Activated naive CD8-positive, alpha-beta T cell treated with anti-CD3 and anti-CD28 coated beads for 36 hours (primary cell): ENCODE measurements at places on chromosomes 2 and 18. TPM values are rescaled to one million over a fixed set of nuclear protein-coding genes. Genes with fewer than 3 reads are reported as not detected.

Gene ZSCAN30
- 11.9 TPM for total RNA-seq

Gene CFC1
- total RNA-seq = not detected

Gene SLC23A3
- 1.1 TPM for total RNA-seq

Gene CLEC4F
- not detected for total RNA-seq

- no peak for DNase-seq
These were observed 220.6 kb upstream of the COPS8 start for GRCh38 chr2:236865052-236865451.

- no peak for DNase-seq
These were observed 9.1 kb upstream of the FAM124B start for GRCh38 chr2:224410946-224411561.

DNA sequence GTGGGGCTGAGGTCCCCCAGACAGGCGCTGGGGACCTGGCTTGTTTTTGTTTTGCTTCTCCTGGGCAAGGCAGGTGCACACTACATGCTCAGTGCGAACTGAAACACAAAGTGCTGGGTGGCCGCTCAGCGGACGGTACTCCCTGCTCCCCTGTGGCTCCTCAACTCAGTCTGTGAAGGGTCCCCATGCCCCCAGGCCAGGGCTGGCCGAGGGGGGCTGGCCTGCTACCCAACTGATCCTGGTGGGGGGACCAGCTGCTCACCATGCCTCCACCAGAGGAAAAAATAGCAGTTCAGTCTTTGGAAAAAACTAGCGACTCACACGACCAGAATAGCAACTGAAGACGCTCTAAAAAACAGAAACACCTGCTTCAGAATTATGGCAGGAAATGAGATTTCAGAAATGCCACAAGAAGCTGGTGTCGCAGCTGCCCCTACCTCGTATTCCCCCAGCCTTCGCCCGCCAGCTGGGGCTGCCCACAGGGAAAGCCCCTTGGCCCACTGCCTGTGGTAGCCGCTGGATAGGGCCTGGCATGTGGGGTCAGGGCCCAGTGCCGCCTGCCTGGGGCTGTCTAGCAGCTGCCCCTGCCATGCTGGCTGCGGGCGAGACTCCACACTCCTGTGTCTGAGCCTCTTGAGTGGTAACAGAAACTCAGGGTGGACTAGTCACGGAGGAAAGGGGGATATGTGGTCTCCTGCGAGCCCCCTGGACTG, 43.7 kb downstream of the MEX3C start:
- peak; percentile 72 for DNase-seq

DNA sequence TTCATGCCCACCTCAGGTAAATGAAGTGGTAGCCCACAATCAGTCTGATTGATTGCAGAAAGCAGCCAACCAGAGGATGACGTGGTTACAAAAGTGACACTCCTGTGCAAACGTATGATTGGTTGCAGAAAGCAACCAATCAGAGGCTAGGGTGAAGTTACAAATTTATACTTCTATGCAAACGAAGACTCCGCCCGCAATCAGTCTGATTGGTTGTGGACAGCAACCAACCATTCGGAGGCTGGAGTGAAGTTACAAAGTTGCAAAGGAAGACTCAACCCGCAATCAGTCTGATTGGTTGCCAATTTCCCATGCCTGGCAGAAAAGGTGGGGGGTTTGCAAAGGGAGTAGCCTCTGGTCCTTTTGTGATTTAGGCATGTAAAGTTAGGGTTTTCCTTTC, 4.0 kb upstream of the SLC3A1 start:
- DNase-seq = no peak

- no peak for DNase-seq
These were observed 17.7 kb downstream of the INO80C start for GRCh38 chr18:35479911-35480586.

DNA sequence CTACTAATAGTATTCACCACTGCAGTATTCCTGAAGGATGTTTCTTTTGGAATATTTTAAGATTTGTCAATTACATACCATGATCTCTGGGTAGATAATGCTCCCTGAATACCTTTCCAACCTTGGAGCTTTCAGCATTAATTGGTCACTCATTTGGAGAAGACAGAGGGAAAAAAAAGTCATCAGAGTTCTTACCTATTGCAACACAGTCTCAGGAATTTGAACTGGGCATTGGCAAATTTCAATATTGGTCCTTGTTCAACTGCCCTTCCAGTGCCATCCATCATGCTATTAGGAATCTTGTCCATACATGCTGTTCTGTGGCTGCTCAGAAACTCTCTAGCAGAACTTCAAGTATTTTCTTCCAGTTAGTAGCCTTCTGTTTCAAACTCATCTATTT, 83.6 kb upstream of the KCNJ3 start:
- no peak for DNase-seq

DNA sequence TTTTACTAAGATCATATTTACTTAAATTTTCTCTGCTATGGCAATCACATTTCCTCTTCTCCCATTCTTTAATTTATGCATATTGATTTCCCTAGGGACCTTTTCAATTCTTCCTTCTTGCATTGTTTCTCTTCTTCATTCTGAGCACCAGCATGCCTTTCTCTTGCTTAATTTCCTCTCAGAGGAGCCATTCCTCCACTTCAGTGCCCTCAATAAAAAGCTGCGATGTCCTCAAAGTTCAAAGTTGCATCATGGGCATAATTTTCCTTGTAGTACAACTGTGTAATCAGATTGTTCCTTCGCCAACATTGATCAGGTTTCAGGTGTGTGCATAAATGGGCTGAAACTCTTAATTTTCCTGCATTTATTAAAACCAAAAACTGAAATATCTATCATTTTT, 21.8 kb upstream of the CD226 start:
- no peak for DNase-seq

GRCh38 chr2:154978244-154978643, 279.7 kb downstream of the KCNJ3 start:
- DNase-seq = no peak

Gene GALNT1
- total RNA-seq = 49.5 TPM

GRCh38 chr2:241673797-241674725, 12.6 kb downstream of the DTYMK start:
- no peak for DNase-seq

GRCh38 chr18:12308386-12309100, 502 bp downstream of the TUBB6 start:
- peak; percentile 43 for DNase-seq

DNA sequence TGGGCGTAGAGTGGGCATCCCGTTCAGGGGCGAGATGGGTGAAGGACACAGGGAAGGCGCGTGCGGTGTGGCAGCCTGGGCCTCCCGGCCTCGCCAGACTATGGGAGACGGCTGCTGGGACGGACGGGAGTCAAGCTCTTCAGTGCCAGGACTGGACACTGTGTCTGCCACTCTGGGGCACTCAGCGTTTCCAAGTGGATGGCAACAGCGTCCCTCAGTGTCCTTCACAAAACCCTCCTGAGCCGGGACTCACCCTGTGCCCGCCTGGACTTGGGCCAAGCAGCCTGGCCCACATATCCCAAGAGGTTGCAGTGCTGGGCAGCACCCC, 16.3 kb upstream of the BOK start:
- DNase-seq = no peak

Gene SNORC
- 2.4 TPM for total RNA-seq

- no peak for DNase-seq
These were observed 25.1 kb upstream of the SGPP2 start for GRCh38 chr2:222399038-222399783.

DNA sequence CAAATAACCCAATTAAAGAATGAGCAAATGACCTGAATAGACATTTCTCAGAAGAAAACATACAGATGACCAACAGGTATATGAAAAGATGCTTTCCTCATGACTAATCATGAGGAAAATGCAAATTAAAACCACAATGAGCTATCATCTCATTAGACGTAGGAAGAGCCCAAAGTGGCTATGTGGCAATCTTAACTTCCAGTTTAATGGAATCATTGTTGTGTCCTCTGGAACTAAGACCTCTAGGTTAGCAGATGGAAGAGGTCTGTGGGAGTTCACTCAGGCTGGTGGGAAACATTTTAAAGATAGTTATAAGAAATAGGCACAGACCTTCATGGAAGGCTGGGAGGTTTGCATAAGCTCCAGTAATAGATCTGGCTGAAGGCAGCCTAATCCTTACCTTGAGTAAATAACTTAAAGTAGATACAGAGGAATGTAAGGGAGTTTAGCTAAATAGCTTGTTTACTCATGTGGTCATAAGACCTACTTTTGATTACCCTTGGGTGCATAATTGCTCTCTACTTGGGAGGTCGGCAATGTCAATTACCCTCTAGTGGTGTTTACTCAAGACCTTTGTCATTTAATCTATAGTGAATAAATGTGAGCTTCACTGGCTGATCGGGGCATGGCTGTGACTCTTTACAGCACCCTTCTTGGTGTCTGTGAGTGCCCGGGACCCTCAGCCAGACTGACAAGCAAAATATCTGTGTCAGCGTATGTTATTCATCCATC, 119.0 kb downstream of the GULP1 start:
- no peak for DNase-seq

GRCh38 chr18:57116598-57117132, 30.2 kb upstream of the BOD1L2 start:
- no peak for DNase-seq

DNA sequence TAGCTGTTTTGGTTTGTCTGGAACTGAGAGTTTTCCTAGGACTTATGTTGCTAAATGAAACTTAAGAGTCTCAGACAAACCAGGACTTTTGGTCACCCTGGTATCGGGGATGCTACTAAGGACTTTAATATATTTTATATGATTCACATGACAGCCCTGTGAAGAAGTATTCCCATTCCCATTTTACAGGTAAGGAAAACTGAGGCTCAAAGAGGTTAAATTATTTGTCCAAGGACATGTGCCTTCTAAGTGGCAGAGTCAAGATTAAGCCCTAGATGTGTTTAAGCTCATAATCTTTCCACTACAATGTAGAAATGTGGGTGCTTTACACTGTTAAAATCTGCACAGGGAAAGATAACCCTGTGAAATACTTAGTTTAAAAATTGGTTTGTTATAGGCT, 77.7 kb upstream of the ATP5MC3 start:
- DNase-seq = no peak

DNA sequence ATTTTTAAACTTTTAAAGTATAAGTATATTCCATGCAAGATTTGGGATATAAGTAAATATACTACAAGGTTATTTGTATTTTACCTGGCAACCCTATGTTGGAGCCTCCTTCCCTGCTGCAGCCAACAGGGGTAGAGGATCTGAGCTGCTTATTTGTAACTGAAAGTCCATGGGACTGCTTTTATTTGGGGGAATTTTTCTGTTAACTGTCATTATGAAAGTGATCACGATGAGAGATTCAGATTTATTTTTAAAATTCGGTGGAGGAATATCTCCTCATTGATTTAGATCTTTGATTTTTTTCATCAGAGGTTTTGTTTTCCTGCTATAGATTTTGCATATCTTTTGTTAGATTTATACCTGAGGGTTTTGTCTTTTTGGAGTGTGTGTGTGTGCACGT, 215.9 kb downstream of the PRKCE start:
- no peak for DNase-seq

- no peak for DNase-seq
These were observed 22.8 kb downstream of the TNS1 start for GRCh38 chr2:217980036-217980435.
